ENCODE measurements at places on chromosomes 6 and 20. TPM values are rescaled to one million over a fixed set of nuclear protein-coding genes. Genes with fewer than 3 reads are reported as not detected.

CTAGE9 gene
- not detected for total RNA-seq

SLC17A4 gene
- total RNA-seq: not detected

LY6G6D gene
- not detected for total RNA-seq

NT5E gene
- 18.0 TPM for total RNA-seq

FAM162B gene
- 14.9 TPM for total RNA-seq

ZMYND8 gene
- 57.6 TPM for total RNA-seq

DNA sequence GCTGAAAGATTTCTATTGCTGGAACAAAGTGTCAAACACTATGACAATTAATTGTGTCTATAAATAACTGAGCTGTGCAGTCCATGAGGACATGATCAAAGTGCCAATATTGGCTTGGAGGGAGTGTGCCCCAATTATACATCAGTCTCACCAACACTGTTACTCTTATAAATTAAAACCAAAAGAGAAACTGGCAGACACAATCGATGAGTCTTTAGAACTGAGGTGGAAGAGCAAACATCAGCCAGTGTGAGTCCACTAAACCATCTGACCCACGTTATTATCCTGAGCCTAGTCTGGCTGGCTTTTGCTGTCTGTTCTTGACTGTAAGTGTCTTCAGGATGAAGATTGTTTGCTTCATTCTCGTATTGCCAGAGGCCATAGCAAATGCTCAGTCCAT lies 98.9 kb downstream of the OLIG3 start:
- DNase-seq: no peak

- no peak for DNase-seq
Measured at GRCh38 chr6:53611889-53612288, 53.7 kb downstream of the KLHL31 start.

DNA sequence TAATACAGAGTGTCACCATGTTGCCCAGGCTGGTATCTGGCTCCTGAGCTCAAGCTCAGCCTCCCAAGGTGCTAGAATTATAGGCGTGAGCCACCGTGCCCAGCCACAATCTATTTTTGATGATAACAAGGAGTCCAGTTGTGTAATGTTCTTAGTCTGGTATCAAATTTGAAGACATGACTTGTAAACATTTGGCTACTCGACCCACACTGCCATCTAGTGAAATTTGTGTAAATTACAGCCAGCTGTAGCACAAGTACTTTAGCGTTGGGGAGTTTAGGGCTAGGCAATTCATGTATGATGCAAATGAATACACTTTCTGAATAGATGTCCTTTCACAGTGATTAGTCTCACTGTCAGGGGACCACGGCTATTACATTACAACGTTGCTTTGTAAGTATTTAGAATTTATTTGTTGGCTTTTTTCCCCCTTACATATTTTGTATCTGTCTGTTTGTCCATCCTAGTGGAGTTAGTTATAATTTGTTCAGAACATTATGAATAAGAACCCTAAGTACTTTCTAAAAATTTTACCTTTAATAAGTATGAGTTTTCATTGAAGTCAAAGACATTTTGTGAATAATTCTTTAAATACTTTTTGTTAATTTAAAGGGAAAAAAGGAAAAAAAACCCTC lies 139.7 kb downstream of the PRDM13 start:
- DNase-seq: no peak

DNA sequence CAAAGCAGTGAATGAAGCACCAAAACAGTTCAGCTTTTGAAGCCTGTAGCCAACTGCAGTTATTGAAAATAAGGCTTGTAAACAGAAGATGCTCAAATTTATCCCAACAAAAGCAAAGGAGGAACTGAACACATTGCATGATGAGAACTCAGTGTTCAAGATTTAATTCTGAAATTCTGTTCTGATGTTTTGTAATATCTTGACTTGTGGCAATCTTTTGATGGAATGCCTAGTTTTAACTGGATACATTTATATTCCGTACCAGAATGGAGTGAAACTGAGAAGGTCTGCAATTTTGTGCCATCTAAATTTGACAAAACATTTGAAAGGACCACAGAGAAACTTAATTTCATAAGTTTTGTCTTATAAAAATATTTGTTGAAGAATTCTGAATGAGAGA lies 17.5 kb downstream of the FYN start:
- DNase-seq: no peak

GRCh38 chr20:41357424-41358163 lies 9.0 kb downstream of the EMILIN3 start:
- no peak for DNase-seq

- DNase-seq: peak; percentile 84
Measured at GRCh38 chr20:47317127-47317895, 39.2 kb downstream of the ZMYND8 start.

Data from lower lobe of right lung (tissue), 2 donors.